CMK (cell line): ENCODE measurements at places on chromosomes 1 and 21.

- DNase-seq, result no peak
These were observed 37.2 kb upstream of the HNRNPU start for GRCh38 chr1:244901400-244902015.

DNA sequence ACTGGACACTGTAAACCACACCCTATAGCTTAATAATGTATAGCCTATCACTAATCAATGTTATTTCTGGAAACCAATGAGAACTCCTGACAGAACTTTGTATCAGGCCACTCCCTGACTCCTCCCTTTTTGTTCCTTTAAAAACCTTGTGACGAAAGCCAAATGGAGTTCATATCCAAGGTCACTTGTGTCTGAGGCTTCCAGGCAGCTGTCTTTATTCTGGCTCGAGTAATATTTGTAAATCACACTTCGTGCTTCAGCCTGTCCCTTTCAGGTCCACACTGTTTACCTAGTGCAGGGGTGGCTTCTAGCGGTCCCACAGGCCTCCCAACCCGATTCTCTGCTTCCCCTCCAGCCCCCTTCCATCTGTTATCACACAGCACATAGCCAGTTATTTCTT lies 16.2 kb upstream of the CAPN9 start:
- no peak for DNase-seq

DNA sequence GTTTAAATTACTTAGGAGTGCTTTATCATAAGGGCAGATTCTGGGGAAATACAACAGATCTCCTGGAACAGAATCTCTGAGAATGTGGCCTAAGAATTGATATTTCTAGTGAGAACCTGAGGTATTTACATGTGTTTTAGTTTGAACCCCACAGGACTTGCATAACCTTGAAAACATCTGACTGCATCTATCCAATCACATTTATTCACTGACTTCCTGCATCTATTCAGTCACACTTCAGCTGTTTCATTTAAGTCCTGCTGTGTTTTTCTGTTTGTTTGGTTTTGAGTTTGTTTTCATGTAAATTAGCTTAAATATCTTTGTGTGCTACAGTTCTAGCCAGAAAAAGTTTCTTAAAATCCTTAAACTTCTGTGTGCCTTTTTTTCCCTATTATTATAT lies 1260.7 kb downstream of the PLA2G4A start:
- no peak for DNase-seq

- no peak for DNase-seq
These were observed 996 bp upstream of the C1orf159 start for GRCh38 chr1:1116701-1117468.

- DNase-seq, result peak; percentile 27
These were observed 18.8 kb downstream of the KNCN start for GRCh38 chr1:46532498-46533178.

DNA sequence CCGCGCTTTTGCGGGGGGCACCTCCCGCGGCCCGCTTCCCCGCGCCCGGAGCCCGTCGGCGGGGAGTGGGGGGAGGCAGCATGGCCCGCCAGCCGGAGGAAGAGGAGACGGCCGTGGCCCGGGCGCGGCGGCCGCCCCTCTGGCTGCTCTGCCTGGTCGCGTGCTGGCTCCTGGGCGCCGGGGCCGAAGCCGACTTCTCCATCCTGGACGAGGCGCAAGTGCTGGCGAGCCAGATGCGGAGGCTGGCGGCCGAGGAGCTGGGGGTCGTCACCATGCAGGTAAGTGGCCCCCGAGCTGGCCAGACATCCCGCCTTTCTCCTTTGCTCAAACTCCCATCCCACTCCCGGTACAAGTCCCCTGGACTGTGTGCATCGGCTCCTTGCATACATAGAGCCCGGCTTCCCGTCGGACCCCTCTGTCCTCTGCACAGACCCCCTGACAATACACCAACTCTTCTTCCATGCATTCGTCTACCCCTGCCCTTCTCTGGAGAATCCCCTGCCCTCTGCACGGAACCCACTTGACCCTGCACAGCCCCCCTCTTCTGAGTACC lies 812 bp downstream of the CACHD1 start:
- no peak for DNase-seq

DNA sequence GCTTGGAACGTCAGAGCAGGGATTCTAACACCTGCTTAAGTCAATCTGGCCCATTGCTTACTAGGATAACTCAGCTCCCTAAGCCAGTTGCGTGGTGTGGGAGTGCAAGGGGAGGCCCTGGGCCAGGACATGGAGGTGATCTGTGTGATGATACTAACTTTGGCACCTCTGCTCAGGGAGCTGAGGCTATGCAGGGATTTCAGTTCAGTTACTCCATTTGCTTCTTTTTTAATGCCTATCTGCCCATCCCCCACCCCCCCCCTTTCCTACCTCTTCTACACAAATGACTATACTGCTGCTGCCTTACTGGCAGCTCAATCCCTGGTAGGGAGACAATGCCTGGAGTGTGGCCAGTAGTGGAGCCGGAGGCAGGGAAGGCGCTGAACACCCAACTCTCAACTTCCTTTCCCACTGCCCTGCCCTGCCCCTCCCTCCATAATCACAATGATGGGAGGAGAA lies 19.5 kb downstream of the INKA2 start:
- no peak for DNase-seq

- no peak for DNase-seq
These were observed 90.3 kb upstream of the PAXBP1 start for GRCh38 chr21:32861866-32862265.

DNA sequence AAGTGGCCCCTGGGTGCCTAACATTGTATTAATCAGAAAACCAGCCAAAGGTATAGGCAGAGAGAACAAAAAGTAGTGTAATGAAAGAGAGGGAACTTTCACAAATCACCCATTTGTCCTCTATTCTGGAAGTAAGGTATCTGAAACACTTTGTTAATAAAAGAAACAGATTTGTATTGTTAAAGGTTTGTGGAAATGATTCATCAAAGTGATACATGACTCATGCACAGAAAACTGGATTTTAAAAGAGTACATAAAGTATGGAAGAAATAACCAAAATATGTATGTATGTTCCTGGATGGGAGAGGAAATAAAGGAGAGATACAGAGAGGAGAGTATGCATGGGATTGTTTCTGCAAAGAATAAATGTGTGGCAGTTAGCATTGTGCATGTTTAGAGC lies 126.8 kb downstream of the RGS21 start:
- no peak for DNase-seq

DNA sequence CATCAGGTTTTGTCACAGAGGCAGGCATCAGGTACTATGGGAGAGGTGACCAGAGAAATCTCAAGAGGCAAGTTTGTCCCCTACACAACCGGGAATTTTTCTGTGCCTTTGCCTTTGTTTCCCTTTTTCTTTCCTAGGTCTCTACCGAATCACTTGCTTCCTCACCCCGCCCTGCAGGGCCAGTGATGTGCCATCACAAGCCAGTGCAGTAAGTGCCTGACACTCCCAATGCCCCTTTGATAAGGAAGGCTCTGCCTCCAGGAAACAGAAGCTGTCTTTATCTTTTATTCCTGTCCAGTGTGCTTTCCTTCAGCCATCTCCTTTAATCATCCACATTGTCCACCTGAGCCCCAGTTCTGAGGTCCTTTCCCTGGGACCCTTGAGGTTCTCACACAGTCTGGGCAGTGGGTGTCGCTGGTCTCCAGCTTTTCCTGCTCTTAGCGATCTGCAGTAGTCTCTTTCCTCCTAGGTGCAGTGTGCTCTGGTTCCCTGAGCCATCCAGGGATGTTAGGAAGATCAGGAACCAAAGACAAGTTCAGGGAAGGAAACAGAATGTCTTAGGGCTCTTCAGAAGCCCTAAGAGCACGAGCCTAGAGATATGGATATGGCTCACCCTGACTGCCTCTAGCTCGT lies 36.6 kb downstream of the GJA5 start:
- DNase-seq, result peak; percentile 32

DNA sequence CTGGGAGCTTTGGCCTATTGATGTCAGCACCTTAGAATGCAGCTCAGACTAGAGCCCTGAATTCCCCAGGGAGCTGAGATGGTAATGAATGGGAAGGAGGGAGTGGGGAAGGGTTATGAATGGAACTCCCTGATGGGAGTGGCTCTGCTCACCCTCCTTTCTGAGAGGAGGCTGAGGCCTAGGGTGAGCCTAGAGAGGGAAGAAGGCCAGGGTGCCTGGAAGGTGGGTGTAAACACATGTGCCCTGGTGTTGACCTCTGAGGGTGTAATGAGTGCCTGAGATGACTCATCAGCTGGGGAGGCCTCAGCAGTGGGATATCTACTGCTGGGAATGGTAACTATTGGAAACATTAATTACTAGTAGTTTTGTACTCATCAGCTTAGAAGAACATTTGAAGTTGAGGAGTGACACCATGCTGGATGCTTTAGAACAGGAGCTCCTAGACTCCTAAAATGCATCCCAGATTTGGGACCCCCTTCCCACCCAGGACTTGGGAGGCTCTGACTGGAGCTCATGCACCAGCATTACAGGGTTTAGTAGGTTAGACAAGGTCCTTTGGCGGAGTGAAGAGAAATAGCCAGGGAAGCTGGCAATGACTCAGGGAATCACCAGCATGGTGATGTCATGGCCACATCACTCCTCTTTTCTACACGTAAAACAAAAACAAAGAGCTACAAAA lies 16.0 kb upstream of the PIGV start:
- no peak for DNase-seq

DNA sequence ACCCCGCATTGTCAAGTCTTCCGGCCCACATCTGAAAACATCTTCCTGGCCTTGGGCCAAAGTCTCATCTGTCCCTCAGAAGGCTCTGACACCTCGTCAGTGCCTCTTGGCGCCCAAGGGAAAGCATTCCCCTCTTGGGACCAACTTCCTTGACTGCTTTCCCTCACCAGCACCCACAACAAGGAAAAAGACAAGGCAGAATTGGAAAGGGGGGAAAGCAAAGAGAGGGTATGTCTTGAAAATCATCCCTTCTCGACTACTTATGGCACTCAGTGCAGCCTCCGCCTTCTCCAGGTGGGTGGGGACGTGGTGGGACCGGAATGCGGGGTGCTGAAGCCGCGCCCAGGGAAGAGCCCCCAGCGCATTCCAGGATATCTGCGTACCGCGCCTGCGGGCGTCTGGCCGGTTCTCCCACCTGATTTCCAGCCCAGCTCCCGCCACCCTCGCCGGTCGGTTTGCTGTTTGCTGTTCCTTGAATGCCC lies 554 bp upstream of the SLC39A1 start:
- no peak for DNase-seq

DNA sequence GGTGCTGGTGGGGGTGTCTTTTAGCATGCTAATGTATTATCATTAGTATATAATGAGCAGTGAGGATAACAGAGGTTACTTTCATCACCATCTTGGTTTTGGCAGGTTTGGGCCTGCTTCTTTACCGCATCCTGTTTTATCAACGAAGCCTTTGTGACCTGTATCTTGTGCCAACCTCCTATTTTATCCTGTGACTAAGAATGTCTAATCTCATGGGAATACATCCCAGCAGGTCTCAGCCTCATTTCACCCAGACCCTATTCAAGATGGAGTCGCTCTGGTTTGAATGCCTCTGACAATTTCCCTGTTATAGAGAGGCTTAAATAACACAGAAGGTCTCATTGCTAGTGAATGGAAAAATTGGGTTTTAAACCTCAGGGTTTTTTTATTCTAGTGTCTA lies 300.8 kb upstream of the PROX1 start:
- no peak for DNase-seq

- DNase-seq, result no peak
These were observed 32.5 kb upstream of the DMBX1 start for GRCh38 chr1:46457178-46457577.

GRCh38 chr1:245311887-245312536 lies 157.2 kb downstream of the KIF26B start:
- DNase-seq, result no peak

GRCh38 chr1:247447162-247447909 lies 10.6 kb downstream of the OR2B11 start:
- no peak for DNase-seq

DNA sequence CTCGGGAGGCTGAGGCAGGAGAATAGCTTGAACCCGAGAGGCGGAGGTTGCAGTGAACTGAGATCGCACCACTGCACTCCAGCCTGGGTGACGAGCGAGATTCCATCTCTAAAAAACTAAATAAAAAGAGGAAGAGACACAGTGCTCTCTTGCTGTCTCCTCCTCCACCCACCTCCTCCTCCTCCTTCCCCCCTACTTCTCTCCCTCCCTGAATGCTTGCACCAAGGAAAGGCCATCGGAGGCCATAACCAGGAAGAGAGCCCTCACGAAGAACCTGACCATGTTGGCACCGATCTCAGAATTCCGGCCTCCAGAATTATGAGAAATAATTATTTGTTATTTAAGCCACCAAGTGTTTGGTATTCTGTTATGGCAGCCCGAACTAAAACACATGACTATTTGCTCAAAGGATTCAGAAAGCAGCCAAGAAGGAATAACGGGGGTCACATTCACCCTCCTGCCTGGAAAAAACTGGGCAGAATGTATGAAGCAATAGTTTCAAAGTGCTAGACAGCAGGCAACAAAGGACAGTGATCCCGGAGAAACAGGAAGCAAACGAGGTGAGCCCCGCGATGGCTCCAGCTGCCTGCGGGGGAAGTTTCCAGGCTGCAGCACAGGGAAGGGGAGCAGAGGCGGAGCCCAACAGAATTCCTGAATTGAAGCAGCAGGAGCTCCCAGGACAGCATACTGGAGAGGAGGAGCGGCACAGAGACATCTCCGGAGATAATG lies 35.8 kb downstream of the LDLRAD1 start:
- no peak for DNase-seq

DNA sequence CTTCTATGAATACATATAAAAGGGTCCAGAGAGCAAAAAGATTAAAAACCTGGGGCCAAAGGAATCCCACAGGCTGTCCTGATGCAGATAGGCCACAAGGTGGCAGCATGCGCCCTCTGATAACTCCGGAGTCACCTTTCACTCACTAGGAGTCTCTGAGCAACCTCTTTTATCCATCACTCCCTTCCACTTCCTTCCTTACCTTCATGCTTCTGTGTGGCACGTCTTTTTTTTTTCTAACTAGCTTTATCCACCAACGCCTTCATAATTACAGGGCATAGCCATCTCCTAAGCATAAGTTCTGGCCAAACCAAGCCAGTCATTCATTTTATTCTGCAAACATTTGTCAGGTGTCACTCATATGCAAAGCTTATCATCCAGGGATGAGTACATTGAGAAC lies 3.9 kb upstream of the PGLYRP4 start:
- peak; percentile 35 for DNase-seq

DNA sequence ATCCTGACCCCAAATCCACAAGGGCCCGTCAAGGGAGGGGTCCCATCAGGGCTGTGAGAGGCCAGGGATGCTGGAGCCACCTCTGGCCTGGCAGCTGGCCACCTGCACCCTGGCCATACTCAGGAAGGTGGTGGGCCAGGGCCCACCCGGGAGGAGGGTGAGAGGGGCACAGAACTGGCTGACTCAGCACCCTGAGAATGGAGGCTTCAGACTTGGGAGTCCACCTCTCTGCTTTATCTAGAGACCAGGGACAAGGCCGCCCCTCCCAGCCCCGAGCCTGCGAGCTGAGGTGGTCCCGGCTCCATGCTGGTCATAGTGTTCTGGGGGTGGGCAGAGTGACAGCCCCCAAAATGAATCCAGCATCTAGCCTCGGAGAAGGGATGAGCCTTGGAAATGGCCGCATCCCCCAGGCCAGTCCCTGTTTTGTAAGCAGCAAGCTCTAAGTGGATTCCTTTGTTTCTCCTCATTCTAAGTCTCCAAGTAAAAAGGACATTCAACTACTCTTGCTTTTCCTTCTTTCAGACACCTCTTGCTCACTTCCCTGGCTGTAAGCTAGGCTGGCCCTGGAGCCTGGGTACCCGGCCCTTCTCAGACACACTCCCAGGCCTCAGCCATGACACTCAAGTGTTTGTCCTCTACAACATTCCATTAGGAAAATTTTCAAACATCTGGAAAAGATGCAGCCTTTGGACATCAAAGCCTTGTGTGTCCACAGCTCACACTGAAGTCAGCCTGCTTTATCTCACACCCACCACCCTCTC lies 12.3 kb downstream of the WNT3A start:
- no peak for DNase-seq
